Activated naive CD4-positive, alpha-beta T cell treated with Interleukin-2 at 50 U/mL for 16 hours (primary cell): ENCODE measurements at places on chromosomes 12 and 14.

DNA sequence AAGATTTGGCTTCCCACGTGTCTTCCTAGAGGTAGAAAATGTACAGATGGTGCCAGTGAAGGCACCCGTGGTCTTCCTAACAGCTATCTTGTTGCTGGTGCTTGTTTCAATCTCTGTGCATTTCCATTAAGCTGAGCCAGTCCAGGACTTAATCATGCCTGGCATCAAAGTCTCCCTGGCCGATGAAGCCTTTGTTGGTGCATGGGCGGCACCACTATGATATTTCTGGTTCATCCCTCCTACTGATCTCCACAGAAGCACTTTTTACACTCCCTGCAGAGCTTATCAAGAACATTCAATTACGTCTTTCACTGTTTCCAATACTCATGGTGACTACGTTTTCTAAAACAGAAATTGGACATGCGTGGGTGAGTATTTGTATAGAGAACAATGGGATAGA is 128.4 kb downstream of the TTC8 start:
- DNase-seq, result no peak

DNA sequence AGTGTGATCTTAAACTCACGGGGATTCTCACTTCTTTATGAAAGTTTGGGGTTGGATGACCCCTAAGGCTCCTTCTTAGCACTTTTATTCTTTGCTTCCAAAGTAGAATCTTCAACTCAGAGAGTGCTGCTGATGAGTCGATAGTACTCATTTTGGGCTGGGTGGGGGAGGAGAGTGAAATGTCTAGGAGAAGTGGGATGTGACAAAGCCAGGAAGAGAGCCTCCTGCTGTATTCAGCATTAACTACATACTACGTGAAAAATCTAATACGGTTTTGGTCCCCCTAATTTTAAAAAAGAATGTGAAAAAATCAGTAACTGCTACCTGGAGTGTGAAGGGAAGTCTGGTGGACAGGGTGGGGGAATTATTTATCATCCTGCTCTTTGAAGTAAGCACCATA is 148.3 kb downstream of the SAMD4A start:
- no peak for DNase-seq

DNA sequence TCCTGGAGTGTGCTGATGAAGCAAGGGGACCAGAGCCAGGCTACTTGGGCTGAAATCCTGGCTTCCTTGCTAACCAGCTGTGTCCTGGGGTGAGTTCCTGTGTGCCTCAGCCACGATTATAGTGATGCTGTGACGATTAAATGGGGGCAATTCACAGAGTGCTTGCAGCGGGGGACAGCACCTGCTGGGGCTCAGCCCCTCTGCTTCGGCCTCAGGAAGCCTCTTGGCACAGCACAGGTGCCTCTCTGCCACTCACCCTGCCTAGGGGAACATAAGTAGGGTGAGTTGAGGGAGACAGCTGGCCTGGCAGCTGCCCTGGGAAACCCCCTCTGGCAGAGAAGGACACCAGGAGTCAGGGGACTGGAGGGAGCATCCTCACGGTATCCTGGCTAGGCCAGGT is 9.4 kb downstream of the KRT80 start:
- DNase-seq, result no peak

DNA sequence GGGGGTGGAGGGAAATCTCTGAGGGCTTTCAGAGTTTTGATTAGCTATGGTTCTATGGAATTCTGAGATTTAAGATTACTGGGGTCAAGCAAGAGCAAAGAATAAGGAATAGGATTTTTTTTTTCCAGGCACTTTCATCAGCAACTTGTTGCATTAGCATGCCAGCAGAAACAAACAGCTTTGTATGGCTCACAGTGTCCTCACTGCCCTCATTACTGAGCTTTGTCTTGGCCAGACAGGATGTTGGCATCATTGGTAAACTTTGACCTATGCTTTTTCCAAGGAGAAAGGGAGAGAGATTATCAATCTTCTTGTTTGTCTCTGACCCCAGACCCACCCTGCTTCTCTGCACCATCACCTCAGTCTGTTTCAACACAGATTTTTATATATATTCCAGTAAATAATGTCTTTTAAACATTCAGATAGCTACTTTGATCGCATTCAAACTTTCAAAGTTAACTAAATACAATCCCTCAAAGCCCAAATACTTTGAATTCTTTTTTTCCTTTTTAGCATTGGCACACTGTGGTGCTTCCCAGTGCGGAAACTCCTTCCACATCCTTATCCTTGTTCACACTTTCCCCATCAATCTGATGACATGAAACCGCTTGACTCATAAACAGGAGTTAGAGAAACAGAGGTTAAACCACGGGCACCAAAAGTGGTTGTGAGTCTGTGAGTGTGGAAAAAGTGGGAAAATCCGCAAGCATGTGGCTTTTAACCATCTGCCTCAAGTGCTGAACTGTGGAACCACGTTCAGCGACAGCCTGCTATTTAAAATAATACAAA is 282.2 kb upstream of the FAR2 start:
- no peak for DNase-seq

DNA sequence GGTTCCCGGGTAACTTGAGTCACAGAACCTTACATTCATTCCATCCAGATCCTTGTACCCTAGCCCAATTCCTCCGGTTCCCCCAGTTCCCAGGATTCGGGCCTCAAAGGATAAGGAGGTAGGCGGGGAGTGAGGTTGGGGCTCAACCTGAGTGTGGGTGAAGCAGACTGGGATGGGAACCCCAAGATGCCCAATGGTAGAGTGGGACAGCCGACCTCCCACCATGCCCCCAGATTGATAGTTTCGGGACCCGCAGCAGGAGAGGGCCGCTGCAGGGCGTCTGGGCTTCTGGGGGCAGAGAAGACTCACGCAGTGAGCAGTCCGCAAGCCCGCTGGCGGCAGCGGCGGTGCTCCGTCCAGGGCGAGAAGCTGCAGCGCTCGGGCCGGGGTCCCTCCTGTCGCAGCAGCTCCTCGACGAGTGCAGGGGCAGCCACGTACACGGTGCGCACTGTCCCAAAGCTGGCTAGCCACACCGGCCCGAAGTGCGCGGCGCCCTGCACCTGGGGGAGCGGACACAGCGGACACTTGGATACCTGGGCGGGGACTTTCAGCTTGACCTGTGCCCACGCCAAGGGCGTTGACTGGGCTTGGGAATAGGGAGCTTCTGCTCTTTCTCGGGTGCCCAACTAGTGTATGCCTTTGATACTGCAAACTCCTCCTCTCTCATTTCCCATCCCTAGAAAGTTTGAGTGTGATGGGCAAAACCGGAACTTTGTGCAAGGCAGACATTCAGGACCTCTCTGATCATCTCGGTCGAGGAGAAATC is 997 bp downstream of the CYP27B1 start:
- DNase-seq, result no peak

DNA sequence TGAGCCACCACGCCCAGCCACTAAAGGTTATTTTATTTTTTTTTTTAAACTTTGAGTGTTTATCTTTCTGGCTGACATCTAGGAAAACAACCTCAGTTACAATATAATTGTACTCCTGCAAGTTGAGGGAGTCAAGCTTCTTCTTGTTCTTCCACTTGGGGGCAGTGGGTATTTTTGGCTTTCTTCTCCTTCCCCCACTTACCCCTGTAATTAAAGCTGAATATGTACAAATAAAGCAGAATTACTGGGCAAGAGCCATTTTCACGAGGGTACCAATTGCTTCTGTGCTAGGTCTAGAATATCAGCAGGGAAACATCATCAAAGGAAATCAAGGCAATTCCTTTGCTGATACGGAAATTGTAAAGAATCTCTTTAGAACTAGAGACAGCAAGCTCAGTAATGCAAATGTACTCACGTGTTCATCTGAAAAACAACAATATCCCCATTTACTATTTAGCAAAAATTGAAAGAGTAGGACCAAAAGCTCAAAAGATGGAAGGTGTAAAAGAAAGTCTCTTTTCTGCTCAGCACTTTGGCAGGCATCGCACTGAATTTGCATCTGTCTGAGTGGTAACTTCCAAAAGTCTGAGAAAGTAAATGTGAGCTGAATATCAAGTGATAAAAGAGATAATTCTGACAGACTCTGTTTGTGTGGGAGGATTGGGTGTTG is 72.8 kb downstream of the TAOK3 start:
- no peak for DNase-seq

GRCh38 chr14:44151130-44151820 is 355.8 kb downstream of the FSCB start:
- no peak for DNase-seq

DNA sequence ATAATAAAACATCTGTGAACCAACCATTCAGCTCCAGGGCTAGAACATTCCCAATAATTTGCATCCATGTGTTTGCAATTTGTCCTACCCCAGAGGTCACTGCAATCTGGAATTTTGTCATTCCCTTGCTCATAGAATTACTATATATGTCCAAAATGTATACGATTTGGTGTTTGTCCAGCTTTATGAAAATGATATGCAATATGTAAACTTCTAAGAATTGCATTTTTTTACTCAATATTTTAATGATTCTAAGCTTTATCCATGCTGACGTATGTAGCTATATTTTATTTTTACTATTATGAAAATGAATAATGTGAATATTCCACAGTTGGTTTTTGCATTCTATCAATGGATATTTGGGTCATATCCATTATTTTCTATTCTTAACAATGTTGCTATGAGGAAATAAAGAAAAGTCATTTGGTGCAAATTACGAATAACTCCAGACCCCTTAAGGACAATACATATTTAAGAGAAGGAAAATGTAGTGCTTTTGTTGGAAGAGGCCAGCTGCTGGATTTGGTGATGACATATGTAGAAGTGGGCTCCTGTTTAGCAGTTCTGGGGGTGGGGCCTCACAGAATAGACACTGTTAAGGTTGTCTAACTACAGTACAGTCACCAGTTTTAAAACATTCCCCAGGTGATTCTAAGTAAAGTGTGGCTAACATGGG is 139.4 kb downstream of the SLC38A4 start:
- DNase-seq, result no peak

DNA sequence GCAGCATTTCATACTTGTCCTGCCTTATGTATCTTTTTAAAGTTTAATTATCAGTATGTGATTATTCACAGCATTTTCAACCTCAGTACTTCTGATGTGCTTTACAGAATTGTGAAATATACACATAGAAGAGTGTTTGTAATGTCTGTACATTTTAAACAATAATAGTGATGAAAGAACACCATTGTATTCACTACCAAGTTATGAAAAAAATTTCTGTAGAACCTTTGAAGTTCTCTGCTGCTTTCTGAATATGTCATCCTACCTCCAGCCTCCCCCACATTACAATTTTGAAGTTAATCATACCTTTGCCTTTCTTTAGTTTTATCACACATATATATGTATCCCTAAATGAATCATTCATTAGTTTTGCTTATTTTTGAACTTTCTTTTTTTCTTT is 24.8 kb downstream of the FRMD6 start:
- no peak for DNase-seq

GRCh38 chr14:39673270-39673711 is 241.1 kb upstream of the FBXO33 start:
- DNase-seq, result no peak

DNA sequence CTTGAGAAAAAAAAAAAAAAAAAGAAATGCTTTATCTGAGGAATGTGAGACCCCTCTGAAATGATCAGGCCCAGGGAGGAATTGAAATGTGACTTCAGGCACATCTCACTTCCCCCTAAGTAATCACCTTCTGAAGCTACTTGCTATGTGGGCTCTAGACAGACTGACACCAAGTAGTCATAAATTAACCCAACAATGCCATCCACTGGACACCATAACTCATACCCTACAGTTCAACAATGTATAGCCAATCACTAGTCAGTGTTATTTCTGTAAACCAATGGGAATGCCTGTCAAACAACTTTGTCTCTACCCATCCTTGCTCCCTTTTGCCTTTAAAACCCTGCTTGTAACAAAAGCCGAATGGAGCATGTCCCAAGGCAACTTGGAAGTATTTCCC is 182.7 kb upstream of the TMPO start:
- DNase-seq, result no peak
